Ureter (tissue), 1 donor: ENCODE measurements at places on chromosomes 3 and 15. TPM values are rescaled to one million over a fixed set of nuclear protein-coding genes. Genes with fewer than 3 reads are reported as not detected.

GRCh38 chr3:119630880-119631329 lies 29.5 kb downstream of the POPDC2 start:
- no peak for DNase-seq

GRCh38 chr3:16430717-16431630 lies 82.5 kb downstream of the RFTN1 start:
- no peak for DNase-seq

- DNase-seq = no peak
These were observed at the start of gene CD86 for GRCh38 chr3:122055215-122055614. Gene CD86 (plus strand): TSS chr3:122055362. CDS start chr3:122055490, 128 bp downstream.

GRCh38 chr3:157429708-157430107 lies 6.9 kb upstream of the PTX3 start:
- DNase-seq = no peak

GRCh38 chr3:10557781-10558373 lies 52.5 kb upstream of the ATP2B2 start:
- DNase-seq = peak; percentile 6

CFAP100 gene
- not detected for total RNA-seq

NOX5 gene
- 0.89 TPM for total RNA-seq

DNA sequence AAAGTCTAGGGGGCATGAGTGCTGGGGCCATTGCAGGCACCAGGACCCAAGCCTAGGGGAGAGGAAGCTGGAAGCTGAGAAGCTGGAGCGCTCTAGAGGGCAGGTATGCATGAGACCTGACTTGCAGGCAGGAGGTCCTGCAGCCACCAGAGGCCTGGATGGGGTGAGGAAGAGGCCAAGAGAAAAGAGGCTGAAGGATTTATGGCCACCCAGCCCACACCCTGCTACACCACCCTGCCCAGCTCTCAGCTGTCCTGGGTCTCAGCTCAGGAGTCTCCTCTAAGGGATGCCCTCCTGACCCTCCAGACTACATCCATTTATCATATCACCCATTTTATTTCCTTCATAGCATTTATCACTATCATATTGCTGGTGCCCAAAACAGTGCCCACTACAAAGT lies 36.5 kb downstream of the RPN1 start:
- DNase-seq = no peak
